Caki2 (cell line): ENCODE measurements at places on chromosomes 2 and 18.

- no peak for DNase-seq
Measured at GRCh38 chr18:8499810-8500675, 109.2 kb upstream of the RAB12 start.

DNA sequence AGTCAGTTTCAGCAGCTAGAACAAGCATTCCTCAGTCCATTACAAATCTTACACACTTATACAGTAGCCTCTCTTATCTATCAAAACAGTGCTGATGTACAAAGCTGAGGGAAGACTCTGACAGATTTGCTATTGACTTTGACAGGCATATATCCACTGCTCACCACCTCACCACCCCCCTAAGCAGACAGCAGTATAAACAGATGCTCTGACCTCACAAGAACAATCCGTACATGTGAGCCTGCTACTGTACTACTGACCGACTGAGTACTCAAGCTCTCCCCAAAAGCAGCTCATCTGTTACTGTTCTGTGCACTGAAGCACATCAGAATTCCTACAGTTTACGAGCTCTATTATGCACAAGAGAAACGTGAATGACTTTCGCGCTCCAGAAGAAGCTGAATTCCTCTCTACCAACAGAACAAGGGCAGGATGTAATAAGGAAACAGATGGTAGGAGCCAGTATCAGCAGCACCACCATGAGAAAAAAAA is 95.6 kb upstream of the PDE1A start:
- DNase-seq = peak; percentile 57

- DNase-seq = no peak
Measured at GRCh38 chr2:139296672-139297209, 516.6 kb upstream of the NXPH2 start.

DNA sequence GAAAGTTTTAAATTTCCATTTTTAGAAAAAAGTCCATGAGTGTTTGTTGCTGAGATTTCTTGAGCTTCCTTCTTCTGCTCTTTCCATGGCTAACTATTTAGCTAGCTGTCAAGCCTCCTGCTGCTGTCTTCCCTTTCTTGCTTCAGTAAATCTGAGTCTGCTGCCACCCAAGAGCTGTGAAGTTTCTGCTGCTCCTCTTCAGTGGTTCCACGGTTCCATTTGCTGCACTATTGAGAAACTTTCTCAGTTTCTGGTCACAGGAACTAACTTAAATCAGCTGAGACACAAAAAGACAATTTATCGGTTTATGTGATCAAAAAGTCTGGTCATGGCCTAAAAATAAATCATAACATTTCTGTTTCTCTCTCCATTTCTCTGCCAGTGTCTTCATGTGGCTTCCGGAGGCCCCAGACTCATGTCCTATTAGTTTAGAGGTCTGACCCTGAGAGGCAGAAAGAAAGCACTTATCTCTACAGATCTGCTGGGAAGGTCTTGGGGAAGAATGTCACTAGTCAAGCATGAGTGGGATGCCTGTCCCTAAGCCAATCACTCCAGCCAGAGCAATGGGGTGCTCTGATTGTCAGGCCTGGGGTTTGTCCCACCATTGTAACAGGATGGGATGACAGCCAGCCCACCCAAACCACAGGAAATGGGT is 73.0 kb upstream of the ARL4C start:
- no peak for DNase-seq

GRCh38 chr18:9017905-9018227 is 84.6 kb upstream of the NDUFV2 start:
- DNase-seq = no peak

GRCh38 chr18:70380915-70381896 is 92.4 kb downstream of the SOCS6 start:
- peak; percentile 70 for DNase-seq

GRCh38 chr2:67670747-67671183 is 273.6 kb downstream of the ETAA1 start:
- DNase-seq = no peak

DNA sequence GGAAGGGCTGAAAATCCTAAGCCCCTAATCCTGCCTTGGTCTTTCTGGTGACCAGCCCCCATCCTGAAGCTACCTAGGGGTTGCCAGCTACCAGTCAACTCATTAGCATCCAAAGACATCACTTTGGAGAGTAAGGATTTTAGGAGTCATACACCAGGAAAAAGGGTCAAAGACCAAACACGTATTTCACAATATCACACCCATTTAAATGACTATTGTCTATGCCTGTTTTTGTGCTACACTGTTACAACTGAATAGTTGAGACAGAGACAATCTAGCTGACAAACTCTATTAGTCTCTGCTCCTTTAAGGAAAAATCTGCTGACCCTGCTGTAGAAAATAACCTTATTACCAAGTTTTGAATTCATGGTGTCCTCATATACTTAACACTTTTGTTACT is 21.0 kb upstream of the RBBP8 start:
- no peak for DNase-seq
